ENCODE measurements at places on chromosomes 2 and 18. TPM values are rescaled to one million over a fixed set of nuclear protein-coding genes. Genes with fewer than 3 reads are reported as not detected.

DNA sequence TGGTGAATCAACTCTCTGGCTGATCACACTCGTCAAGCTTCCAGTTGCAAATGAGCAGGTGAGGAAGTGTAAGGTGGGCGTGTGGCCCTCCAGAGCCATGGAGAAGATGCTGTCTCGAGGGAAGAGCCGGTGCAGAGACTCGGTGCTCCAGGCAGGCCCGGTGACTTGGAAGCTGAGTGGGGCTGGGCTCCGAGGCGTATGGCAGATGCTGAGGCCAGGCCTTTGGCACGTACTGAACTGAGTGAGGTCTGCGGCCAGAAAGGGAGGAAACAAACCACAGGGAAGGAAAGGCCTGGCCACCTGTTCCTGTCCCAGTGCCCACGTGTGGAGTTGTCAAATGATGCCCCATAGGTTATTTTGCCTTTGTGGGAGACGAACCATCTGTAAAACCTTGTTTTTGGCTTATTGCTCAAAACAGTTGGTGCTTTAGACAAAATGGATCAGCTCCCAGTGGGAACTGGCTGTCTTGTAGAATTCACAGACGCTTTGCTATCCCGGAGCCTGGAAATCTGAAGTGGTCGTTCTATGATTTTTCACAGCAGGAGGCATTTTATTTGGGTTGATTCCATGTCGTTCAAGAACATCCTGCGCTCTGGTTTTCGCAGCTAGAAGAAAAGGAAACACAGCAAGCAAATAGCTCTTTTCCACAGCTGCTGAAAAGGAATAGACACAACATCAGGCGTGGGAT is 117.5 kb upstream of the TMEM18 start:
- no peak for DNase-seq

- DNase-seq = peak; percentile 40
These were observed at the start of gene MYO3B for GRCh38 chr2:170177950-170178781. Gene MYO3B (plus strand): TSS chr2:170178147. CDS start chr2:170178288, 141 bp downstream.

- no peak for DNase-seq
These were observed 84.3 kb downstream of the FEZ2 start for GRCh38 chr2:36513661-36514060.

GRCh38 chr2:196792865-196793264 is 6.6 kb downstream of the GTF3C3 start:
- no peak for DNase-seq

GRCh38 chr2:14587119-14587518 is 45.4 kb upstream of the LRATD1 start:
- DNase-seq = no peak

DNA sequence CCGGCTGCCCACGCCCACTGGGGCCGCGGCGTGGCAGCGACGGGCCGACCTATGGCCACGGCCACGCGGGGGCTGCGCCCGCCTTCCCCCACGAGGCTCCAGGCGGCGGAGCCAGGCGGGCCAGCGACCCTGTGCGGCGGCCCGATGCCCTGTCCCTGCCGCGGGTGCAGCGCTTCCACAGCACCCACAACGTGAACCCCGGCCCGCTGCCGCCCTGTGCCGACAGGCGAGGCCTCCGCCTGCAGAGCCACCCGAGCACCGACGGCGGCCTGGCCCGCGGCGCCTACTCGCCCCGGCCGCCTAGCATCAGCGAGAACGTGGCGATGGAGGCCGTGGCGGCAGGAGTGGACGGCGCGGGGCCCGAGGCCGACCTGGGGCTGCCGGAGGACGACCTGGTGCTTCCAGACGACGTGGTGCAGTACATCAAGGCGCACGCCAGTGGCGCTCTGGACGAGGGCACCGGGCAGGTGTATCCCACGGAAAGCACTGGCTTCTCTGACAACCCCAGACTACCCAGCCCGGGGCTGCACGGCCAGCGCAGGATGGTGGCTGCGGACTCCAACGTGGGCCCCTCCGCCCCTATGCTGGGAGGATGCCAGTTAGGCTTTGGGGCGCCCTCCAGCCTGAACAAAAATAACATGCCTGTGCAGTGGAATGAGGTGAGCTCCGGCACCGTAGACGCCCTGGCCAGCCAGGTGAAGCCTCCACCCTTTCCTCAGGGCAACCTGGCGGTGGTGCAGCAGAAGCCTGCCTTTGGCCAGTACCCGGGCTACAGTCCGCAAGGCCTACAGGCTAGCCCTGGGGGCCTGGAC is 253.2 kb downstream of the GLI2 start:
- DNase-seq = no peak

GRCh38 chr2:162092008-162092390 is 18.0 kb upstream of the DPP4 start:
- no peak for DNase-seq

GRCh38 chr2:159128191-159128590 is 158.3 kb downstream of the WDSUB1 start:
- DNase-seq = no peak

GRCh38 chr2:173157676-173158293 is 82.1 kb downstream of the MAP3K20 start:
- no peak for DNase-seq

DNA sequence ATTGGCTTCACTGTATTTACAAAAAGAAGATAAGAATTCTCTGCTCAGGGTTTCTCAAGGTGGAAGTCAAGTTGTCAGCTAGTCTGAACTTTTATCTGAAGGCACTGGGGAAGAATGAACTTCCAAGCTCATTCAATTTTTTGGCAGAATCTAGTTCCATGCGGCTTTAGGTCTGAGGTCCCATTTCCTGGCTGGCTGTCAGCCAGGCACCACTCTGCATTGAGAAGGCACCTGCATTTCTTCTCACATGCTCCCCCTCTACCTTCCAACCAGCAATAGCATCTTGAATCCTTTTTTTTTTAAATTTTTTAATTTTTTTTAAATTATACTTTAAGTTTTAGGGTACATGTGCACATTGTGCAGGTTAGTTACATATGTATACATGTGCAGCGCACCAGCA is 46.2 kb upstream of the RPE start:
- DNase-seq = no peak

DNA sequence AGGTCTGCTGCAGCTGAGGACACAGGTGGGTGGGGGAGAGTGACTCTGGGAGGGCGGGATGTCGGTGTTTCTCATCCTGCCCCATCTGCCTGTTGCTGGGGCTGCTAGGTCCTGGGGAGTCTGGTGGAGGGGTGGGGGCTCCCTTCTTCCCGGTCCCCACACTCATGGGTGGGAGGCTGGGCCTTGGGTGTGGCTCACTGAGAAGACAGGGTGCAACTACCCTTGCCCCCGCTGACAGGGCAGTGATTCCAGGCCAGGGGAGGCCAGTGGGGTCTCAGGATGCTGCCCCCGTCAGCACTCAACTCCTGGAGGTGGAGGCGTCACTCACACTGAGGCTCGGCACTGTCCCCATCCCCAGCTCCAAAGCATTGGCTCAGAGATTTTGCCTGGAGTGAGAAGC is 7.7 kb upstream of the NFATC1 start:
- DNase-seq = no peak

DNA sequence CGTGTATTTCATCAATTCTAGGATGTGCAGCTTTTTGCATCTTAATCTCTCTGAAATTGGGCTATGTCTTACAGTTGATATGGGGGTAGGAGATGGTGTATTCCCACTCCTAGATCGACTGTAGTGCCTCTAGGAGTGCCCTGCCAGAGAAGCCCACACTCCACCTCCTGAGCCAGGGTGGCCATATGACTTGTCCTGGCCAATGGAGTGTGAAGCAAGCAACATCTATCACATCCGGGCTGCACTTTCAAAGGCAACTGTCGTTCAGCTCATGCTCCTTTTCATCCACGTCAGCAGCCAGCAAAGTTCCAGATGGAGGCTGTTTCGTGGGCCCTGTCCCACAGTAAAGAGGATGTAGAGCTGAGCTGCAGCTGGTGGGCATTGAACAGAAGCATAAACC is 149.4 kb upstream of the SLC1A4 start:
- DNase-seq = peak; percentile 24

DNA sequence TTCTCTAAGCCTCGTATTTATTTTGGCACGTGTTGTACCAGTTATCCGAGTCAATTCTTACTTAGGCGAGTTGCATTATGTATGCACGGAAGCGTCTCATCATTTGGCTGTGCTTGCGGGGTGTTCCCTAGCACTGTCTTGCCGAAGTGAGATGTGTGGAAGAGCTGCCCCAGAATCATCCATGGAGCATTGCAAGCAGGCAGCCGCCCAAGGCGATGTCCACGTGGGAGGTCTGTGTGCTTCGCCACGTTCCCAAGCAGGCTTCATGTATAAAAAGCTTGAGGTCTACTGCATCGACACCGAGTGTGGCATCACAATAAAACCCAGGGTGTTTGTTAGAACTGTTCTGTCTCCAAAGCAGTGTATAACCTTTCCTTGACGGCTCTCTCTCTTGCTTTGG is 849.9 kb downstream of the DCDC2C start:
- no peak for DNase-seq

GRCh38 chr2:2108189-2108588 is 222.9 kb downstream of the MYT1L start:
- DNase-seq = no peak

DNA sequence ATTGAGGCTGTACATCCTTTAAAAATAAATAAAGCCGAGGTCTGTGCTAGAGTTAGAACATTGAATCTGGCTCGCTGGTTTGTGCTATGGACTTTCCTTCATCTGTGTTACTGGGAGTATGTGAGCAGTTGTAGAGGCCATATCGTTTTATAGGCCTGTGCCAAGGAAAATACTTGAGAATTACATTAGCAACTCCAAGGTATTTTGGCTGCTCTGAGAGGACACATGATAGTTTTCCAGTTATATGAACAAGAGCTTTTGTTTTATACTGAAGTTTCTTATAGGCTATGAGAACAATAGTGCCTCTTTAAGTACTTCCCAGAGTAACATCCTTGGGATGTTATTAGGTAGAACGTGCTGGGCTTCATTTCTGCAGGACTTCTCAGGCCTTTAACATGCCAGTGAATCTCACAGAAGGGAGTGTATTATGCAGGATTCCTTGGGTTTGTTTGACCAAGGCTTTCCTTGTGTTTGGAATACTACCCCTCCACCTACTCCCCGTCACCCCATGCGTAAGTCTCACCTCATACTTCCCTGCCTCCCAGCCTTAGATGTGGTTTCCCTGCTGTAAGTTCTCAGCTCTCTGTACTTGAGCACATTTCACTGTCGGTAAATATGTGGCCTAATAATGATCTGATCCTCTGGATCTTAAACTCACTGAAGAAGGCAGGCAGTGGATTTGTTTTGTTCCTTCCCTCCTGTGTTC is 21.0 kb downstream of the TCF7L1 start:
- peak; percentile 84 for DNase-seq

DNA sequence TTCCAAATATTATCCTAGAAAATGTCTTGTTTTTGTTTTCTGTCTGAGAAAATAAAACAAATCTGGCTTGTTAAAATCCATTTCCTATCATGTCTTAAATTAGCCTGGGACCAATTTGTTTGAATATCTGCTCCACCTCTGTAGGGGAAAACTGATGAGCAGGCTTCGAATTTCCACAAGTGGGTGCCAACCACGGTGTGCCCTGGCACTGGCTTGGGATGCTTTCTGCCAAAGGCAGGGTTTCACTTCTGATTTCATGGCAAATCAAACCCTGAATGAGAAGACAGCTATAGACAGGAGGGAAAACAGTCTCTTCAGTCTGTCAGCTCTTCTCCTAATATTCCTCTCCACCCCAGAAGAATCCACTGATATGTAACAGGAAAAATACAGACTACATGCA is 33.7 kb upstream of the STAT4 start:
- no peak for DNase-seq

GRCh38 chr2:163132850-163133249 is 294.3 kb upstream of the KCNH7 start:
- DNase-seq = peak; percentile 15

- DNase-seq = peak; percentile 83
These were observed 97.2 kb upstream of the OTOS start for GRCh38 chr2:240237609-240238174.

DNA sequence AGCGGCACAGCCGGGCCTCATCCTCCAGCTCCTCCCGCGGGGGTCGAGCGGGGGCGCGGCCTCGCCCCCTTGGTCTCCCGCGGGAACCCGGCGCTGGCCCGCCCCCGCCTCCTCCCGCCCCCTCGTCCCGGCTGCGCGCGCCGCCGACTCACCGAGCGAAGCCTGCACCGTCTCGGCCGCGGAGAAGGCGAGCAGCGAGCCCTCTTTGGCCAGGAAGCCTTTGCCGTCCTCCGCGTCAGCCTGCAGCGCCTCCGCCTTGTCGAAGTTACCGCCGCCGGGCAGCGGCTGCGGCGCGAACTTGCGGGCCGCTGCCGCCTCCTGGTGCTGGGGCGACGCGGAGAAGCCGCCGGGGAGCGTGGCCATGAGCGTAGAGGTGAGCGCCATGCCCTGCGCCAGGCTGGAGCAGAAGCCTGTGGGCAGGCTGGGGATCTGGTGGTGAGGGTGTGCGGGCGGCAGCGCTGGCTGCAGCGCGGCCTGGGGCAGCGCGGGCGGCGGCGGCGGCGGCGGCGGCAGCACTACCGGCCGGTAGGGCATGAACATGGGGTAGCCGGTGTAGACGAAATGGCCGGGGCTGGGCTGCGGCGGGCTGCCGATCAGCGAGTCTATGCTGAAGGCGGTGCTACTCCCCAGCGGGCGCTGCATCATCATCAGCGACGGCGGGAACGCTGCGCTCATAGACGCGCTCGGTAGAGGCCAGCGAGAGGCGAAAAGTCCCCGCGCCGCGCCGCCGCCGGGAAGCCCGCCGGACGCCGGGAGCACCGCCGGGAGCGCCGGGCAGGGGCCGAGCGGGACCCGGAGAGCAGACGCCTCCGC is 683 bp downstream of the GBX2 start:
- DNase-seq = peak; percentile 20

GRCh38 chr18:13558124-13558523 is 168.2 kb downstream of the FAM210A start:
- DNase-seq = peak; percentile 29

DNA sequence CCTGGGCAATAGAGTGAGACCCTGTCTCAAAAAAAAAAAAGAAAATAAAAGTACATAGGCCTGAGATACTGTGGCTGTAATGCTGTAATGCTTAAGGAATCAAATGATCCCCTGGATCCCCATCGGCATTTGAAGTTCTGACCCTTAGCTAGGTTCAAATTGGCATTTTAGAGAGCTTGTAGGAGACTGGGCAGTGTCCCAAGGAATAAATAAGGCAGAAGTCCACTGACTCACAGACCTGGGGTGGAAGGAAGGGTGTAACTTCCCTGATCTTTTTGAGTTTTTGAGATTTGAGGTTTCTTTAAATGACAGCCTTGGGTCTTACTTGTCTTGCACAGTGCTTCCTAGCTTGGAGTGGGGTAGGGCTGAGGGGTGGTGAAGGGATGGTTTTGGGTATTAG is 553.7 kb downstream of the SLC4A3 start:
- DNase-seq = peak; percentile 23

SLC19A3 gene
- total RNA-seq = 0.17 TPM

RSAD2 gene
- 1.7 TPM for total RNA-seq

ELOA2 gene
- not detected for total RNA-seq

ERICH2 gene
- total RNA-seq = 3.1 TPM

ZNF804A gene
- 3.0 TPM for total RNA-seq

SP110 gene
- total RNA-seq = 7.2 TPM

WNT6 gene
- total RNA-seq = not detected

CHAC2 gene
- total RNA-seq = 1.3 TPM

SNRNP200 gene
- total RNA-seq = 39.8 TPM

SAG gene
- not detected for total RNA-seq

GLI2 gene
- total RNA-seq = 3.3 TPM

STPG4 gene
- total RNA-seq = 0.33 TPM

WNT10A gene
- not detected for total RNA-seq
